Placental pericyte (primary cell): ENCODE measurements at places on chromosomes 16 and 17. TPM values are rescaled to one million over a fixed set of nuclear protein-coding genes. Genes with fewer than 3 reads are reported as not detected.

The WIPI1 gene
- 113 and 349 TPM in 2 replicates for total RNA-seq

The B3GNT9 gene
- total RNA-seq, result 57.3 and 63.7 TPM in 2 replicates

The CRISPLD2 gene
- total RNA-seq, result 26.9 and 127 TPM in 2 replicates

The CA4 gene
- total RNA-seq, result not detected in 2 replicates

The OR3A3 gene
- total RNA-seq, result not detected in 2 replicates

The FAM234A gene
- total RNA-seq, result 58.8 and 81.4 TPM in 2 replicates

The RHBDL1 gene
- total RNA-seq, result 2.3 and 2.4 TPM in 2 replicates

The GRIN2C gene
- 0.22 TPM in 1 of 2 replicates, not detected in the other for total RNA-seq

The NQO1 gene
- total RNA-seq, result 301 and 517 TPM in 2 replicates

The SCARF1 gene
- total RNA-seq, result 0.14 and 0.44 TPM in 2 replicates

The SYT17 gene
- total RNA-seq, result 0.43 and 0.66 TPM in 2 replicates

The GRAPL gene
- total RNA-seq, result 0.14 TPM in 1 of 2 replicates, not detected in the other

The TMEM100 gene
- total RNA-seq, result 1.8 and 3.4 TPM in 2 replicates

The TBC1D3L gene
- total RNA-seq, result 3.1 and 3.3 TPM in 2 replicates

The OR2C1 gene
- total RNA-seq, result 0.22 TPM in 1 of 2 replicates, not detected in the other

The CNGB1 gene
- total RNA-seq, result not detected in 2 replicates

The P2RX1 gene
- total RNA-seq, result 5.3 and 8.5 TPM in 2 replicates

The CACNG4 gene
- total RNA-seq, result not detected in 2 replicates

The KRT36 gene
- 0.22 TPM in 1 of 2 replicates, not detected in the other for total RNA-seq

The SPATA32 gene
- total RNA-seq, result not detected in 2 replicates

The GNG13 gene
- not detected in 2 replicates for total RNA-seq

The TP53TG3 gene
- 1.0 TPM in 1 of 2 replicates, not detected in the other for total RNA-seq

The CES3 gene
- 0.22 TPM in 1 of 2 replicates, not detected in the other for total RNA-seq

The HAP1 gene
- 0.14 and 0.44 TPM in 2 replicates for total RNA-seq

The HNF1B gene
- not detected in 2 replicates for total RNA-seq

The PRR11 gene
- 14.9 and 47.5 TPM in 2 replicates for total RNA-seq

The CLEC18A gene
- 0.14 and 0.66 TPM in 2 replicates for total RNA-seq
